Activated T-helper 17 cell treated with anti-CD3 and anti-CD28 coated beads, Interleukin-2, amount 50 U/mL, for 72 hours (primary cell): ENCODE measurements at places on chromosomes 5 and 9.

- peak; percentile 78 for ATAC-seq
Measured at GRCh38 chr5:119302916-119303897, 52.6 kb upstream of the TNFAIP8 start.

GRCh38 chr9:27276193-27277030 is 20.5 kb downstream of the EQTN start:
- no peak for ATAC-seq

- no peak for ATAC-seq
Measured at GRCh38 chr9:37163299-37163698, 42.9 kb downstream of the ZCCHC7 start.

- no peak for ATAC-seq
Measured at GRCh38 chr5:124341066-124341858, 405.2 kb downstream of the ZNF608 start.
